ENCODE measurements at places on chromosomes 6 and 20.

GRCh38 chr6:81148751-81149150 lies 603.7 kb downstream of the TENT5A start:
- DNase-seq: no peak

DNA sequence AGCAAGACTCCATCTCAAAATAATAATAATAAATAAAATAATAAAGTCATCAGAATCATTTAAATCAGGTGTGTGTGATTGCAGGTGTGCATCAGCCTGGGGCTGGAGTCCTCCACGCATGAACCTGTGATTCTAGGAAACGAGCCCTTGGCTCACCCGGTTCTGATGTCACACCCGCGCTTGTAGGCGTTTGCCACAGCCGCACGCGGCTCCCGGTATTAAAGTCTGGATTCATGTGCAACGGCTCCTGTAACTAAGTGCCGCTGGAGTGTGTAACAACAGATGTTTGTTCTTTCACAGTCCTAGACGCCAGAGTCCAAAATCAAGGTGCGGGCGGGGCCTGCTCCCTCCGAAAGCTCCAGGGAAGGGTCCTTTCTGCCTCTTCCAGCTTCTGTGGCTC lies 45.2 kb downstream of the KCNQ2 start:
- no peak for DNase-seq

GRCh38 chr6:53426667-53427270 lies 78.0 kb upstream of the ELOVL5 start:
- DNase-seq: no peak

DNA sequence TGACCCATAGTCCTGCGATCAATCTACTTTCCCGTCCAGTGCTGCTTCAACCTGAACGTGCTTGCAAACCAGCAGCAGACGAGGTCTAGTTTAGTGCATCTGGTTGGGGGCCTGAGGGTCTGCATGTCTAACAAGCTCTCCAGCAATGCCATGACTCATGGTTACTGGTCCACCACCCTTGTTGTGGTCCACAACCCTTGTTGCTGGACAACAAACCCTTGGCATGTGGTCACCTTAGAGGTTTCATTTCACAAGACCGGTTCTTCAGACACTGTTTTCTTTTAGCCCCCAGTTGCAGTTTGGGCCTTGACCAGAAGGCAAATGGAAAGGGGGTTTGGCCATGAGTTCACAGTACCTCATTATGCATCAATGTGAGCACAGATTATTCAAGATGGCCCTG lies 424.8 kb downstream of the QKI start:
- no peak for DNase-seq

DNA sequence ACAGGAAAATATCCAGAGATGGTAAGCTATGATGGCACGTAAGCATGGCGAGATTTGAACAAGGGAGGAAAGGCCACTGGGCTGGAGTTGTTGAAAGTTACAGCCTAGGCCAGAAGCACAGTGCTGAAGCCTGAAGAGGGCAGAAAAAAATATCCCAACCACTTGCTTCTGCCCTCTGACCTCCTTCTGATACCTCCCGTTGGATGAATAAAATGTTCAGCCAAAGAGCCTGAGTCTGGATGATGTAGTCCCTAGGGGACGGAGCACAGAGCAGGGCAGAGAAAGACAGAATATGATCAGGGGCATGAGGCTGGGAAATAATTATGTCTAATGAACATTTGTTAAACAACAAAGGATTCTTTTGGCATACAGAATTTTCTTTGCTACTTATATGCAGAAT lies 19.7 kb downstream of the KLHL31 start:
- DNase-seq: no peak

DNA sequence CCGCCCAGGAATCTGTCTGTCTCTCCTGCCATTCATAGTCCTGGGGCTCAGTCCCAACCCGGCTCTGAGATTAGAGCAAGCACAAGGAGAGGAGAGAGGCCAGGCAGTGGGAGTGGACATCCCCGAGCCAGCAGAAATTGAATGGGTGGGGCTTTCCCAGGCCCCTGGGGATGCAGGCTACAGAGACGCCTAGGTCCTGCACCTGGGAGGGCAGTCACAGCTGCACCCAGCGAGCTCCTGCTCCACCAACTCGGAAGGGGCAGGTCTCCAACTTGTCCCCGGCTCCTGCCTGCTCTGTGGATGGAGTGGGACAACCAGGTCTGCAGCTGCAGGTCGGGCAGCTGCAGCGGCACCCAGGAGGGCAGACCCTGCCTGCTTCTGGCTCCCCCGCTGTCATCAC lies 11.1 kb upstream of the AIG1 start:
- no peak for DNase-seq

- DNase-seq: no peak
These were observed 28.3 kb upstream of the MDGA1 start for GRCh38 chr6:37725957-37726356.

DNA sequence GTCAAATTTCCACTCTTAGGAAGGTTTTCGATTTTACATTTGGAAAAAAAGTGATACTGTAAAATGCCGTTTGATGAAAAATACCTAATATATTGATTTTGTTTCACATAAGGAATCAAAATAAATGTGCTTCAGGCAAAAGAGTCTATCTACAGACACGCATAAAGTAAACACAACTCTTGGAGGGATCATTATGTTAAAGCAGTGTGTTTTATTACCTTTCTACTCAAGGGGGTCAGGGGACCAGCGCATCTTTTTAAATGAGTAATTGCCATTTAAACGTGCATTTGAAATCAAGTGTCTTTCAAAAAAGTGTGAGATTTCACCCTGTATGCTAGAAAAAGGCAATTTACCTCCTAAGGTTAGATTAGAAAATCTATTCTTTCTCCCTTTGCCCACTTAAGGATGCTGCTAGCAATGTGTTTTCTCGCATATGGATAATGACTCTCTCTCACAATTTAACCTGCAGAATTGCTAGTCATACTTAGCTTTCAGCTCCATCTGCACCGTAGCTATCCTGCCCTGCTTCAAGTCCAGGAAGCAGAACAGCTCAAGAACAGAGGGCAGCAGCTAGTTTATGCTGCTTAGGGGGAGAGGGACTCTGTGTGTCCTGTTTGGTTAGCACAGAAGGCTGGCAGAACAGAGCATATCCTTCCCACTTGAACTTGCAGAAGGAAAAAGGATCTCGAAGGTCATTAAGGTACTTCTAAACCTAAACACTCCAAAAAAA lies 35.0 kb downstream of the NKAIN2 start:
- DNase-seq: no peak

GRCh38 chr20:46622165-46622564 lies 29.1 kb downstream of the SLC13A3 start:
- no peak for DNase-seq

DNA sequence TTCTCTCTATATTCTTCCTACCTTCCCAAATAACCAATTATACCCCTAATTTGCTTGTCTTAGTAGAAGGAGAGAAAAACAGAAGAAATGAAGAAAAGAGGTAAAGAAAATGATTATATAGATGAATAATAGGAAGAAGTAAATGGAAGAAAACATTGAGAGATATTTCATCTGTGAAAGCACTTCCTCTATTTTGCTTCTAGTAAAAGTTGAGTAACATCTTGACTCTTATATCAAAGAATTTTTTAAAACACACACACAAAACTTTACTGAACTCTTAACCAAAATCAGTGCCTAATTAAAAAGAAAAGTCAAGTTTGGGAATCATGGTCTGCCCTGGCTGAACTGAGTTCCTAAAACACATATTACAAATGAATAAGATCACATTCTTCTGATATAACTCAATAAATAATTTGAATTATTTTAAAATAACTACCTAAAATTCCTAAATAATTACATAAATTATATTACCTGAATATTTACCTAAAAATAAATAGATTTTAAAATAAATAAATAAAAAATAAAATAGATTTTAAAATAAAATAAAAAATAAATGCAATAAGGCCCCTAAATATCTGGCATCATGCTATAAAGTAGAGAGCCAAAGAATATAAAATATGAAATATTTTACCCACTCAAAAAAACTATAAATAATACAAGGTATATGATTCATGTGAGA lies 8.8 kb downstream of the SLC17A2 start:
- no peak for DNase-seq

- DNase-seq: no peak
These were observed 585.3 kb upstream of the MAN1A1 start for GRCh38 chr6:119934816-119935215.

DNA sequence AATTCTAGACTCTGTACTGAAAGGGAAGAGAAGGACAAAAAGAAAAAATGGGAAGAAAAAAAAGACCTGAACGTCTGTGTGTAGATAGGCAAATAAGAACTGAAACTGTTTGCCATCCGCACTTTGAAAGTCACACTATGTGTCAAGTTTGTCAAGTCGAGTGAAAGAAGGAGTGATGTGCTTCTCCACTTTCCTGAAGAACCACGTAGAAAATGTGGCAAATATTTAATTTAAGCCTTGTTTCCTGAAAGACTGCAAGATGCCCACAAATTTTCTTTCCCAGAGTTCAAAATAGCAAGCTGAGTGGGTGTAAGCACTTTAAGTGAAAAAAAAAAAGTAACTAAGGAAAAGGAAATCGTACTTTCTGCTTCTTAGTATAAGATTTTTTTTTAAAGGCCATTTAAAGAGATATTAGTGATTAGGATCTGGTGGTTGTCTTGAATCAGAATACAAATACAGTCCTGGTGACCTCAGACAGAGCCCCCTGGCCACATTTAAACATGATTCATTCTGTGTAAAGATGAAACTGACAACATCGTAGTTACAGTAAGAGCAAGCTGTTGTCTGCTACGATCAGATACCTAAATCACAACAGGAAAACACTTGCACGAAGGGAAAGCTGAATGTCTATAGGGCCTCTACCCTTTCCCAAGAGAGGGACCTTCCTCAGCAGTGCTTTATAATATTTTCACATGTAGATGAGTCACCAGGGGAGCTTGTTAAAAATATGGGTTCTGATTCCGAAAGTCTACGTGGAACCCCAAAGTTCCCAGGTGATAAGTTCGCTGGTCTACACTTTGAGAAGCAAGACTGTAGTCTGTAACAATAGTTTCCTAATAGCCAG lies 102.3 kb downstream of the HIVEP2 start:
- peak; percentile 63 for DNase-seq

DNA sequence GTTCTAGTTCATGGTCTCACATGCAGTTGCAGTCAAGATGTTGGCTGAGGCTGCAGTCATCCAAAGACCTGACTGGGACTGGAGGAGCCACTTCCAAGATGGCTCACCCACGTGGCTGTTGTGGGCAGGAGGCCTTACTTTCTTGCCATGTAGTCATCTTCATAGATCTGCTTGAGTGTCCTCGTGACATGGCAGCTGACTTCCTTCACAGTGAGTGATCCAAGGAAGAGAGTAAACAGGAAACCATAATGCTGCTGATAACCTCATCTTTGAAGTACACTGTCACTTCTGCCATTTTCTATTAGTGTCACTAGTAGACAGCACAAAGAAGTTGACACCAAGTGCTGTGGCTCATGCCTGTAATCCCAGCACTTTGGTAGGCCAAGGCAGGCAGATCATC lies 40.1 kb upstream of the AKIRIN2 start:
- peak; percentile 19 for DNase-seq

GRCh38 chr6:36757206-36757605 lies 59.6 kb downstream of the RAB44 start:
- DNase-seq: no peak

GRCh38 chr20:16472045-16472872 lies 101.0 kb downstream of the KIF16B start:
- DNase-seq: no peak

DNA sequence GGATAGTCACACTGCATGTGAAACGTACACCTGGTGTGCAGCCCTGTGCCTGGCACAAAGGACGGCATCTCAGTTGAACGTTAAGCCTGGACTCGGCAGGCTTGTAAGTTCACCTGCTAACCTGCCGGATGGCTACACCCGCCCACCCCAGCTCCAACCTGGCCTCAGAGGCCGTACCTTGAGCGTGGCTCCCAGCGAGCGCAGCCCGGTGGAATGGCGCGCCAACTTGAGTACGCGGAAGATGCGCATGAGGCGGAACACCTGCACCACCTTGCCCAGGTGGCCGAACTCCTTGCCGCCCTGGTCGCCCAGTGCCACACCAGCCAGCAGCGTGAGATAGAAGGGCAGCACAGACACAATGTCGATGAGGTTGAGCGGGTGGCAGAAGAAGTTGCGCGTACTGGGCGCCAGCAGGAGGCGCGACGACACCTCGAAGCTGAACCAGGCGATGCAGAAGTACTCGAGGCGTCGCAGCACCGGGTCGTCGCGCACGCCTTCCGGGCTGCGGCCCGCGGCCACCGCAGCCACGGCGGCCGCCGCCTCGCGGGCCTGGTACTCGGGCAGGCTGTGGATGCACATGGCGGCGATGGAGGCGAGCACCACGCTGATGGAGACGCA lies 3.3 kb downstream of the KCNS1 start:
- DNase-seq: no peak

- no peak for DNase-seq
These were observed 143.8 kb downstream of the F13A1 start for GRCh38 chr6:6176586-6177228.

GRCh38 chr6:15507221-15507620 lies 155.6 kb downstream of the DTNBP1 start:
- no peak for DNase-seq

DNA sequence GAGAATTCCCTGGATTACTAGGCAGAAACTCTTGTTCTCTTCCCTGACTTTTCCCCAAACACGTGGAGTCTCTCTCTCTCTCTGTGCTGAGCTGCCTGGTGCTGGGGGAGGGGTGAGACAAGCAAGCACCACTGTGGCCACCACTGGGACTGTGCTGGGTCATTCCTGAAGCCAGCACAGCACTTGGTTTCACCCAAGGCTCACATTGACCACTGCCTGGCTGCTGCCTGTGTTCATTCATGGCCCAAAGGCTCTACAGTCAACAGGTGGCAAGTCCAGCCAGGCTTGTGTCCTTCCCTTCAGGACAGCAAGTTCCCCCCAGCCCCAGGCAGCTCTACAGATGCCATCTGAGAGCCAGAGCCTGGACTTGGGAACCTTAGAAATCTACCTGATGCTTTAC lies 92.2 kb downstream of the CTNNBL1 start:
- DNase-seq: no peak

GRCh38 chr6:147881432-147881831 lies 372.9 kb downstream of the SAMD5 start:
- DNase-seq: no peak

DNA sequence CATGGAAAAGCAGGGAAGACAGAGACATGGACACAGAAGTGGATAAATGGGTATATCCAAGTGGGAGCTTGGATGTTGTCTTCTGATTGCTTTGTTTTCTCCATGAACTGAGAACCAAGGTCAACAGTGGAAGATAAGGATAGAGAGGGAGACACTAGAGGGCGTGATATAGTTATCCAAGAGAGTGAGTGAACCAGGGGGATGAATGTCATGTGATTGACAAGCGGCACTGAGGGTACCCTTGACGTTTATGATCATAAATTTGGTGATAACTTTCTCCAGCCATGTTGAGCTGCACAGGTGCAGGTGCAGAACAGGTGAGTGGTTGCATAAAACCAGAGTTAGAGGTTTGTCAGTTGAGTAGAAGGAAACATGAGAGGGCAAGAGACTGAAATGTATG lies 20.7 kb downstream of the EBF4 start:
- DNase-seq: no peak

- no peak for DNase-seq
These were observed 73.5 kb upstream of the PBOV1 start for GRCh38 chr6:138291849-138292181.
